ENCODE measurements at places on chromosomes 3 and 15.

GRCh38 chr3:171494457-171495109, 34.4 kb upstream of the TNIK start:
- DNase-seq: no peak

GRCh38 chr3:72628065-72628464, 220.2 kb downstream of the SHQ1 start:
- DNase-seq: no peak

DNA sequence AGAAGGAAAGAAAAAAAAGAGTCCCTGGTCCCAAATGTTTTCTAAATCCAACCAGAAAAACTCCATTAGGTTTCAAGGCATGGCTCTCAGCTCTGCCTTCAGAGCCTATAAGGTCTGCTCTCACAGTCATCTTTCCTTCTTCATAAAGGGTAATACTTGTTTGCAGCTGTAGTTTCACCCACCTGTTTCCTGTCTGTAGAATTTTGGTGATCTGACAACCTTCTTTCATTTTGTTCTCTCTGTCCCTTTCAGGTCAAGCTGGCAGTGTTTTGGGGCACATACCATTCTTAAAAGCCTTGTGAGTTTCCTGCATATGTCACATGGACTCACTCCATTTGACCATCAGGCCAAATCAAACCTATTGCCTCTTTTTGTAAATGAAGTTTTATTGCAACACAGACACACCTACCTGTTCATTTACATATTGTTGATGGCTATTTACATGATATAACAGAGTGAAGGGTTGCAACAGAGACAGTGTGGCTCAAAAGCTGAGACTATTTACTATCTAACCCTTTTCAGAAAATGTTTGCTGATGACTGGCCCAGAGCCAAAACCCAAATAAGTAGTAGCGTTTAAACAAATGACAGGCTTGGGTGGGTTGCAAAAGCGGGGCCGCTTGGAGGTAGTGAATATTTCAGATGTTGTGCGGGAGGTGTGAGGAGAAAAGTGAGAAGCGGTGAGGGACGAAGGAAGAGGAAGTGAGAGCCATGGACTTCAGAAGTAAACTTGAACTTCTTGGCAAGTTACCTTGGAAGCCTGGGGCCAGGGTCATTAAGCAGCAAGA, 292.7 kb upstream of the PROK2 start:
- DNase-seq: no peak

DNA sequence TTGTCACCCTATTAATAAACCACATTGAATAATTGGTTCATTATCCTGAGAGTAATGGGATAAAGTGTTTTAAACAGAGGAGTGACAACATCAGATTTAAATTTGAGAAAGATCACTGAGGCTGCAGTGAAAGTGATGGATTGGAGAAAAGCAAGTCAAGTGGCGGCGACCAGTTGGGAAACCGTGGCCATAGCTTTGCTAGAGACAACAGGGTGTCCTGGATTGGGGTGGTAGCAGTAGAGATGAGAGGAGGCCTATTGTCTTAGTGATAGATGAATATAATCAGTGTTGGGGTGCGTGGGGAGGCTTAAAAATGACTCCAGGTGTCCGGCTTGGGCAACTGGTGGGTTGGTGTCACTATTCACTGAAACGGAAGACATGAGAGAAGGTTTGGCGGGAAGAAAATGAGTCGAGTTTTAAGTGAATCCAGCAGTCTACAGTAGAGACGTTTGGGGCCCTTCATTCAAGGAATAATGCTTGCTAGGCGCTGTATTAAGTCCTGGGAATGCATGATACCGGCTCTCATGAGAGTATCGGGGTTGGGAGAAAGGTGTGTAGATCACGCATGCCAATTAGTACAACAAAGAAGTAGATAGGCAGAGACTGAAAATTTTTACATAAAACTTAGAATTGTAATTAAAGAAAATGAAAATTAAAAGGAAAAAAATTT, 819 bp downstream of the NEK4 start:
- no peak for DNase-seq

- DNase-seq: no peak
Measured at GRCh38 chr3:3573341-3573740, 225.9 kb upstream of the LRRN1 start.

GRCh38 chr3:123344175-123344906, 104.5 kb downstream of the ADCY5 start:
- DNase-seq: no peak

GRCh38 chr3:187567021-187567420, 103.2 kb downstream of the SST start:
- DNase-seq: no peak
